ENCODE measurements at places on chromosomes 6 and 20.

DNA sequence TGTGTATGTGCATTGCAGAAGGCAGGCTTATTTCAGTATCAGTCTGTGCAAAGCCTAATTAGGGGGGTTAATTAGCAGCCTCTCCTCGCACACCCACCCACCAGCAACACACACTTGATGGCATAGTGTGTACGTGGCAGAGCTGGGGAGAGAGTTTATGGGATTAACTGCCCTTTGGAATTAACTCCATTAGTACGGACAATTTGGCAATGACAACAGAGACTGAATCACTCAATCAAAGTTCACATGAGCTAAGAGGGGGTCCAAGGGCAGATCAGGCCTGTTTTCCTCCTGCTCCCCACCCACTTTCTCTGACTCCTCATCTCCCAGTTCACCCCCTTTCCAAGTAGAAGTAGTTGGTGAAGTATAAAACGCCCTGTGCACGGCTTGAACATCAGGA, 69.5 kb downstream of the LRFN2 start:
- DNase-seq: no peak

GRCh38 chr6:32638532-32639219, 1.5 kb downstream of the HLA-DQA1 start:
- no peak for DNase-seq

DNA sequence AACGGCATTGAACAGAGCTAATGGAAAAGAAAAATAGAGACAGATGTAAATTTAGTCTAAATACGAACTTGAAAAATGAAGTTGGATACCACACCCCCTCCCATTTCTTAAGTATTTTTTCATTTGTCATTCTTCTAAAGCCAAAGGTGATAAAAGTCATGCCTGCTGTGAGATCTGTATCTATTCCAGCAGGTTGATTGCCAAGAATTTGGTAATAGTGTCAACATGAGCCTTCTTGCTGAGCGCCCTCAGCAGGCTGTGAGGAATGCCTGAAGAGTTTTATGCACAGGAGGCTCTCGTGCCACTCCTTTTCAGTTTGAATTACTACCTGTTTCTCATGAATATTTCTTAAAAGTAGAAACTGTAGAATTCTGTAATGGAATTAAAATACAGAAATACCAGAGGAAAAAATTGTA, 165.4 kb downstream of the QKI start:
- no peak for DNase-seq

DNA sequence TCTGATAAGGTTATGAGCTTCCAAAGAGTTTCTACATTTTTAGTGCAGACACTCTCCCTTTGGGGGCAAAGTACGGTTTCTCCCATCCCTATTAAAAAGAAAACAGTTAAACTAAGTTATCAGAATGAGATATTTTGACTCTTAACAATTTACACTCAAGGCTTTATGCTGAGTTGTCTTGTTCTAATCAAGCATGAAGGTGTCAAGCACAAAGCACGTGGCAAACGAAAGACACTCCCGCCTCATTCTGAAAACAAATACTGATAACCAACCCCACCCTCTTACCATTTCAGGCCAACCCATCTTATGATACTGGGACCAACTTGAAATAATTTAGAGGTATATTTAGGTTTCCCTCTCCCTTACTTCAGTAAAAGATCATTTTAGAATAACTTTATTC, 24.3 kb downstream of the OR14J1 start:
- no peak for DNase-seq

DNA sequence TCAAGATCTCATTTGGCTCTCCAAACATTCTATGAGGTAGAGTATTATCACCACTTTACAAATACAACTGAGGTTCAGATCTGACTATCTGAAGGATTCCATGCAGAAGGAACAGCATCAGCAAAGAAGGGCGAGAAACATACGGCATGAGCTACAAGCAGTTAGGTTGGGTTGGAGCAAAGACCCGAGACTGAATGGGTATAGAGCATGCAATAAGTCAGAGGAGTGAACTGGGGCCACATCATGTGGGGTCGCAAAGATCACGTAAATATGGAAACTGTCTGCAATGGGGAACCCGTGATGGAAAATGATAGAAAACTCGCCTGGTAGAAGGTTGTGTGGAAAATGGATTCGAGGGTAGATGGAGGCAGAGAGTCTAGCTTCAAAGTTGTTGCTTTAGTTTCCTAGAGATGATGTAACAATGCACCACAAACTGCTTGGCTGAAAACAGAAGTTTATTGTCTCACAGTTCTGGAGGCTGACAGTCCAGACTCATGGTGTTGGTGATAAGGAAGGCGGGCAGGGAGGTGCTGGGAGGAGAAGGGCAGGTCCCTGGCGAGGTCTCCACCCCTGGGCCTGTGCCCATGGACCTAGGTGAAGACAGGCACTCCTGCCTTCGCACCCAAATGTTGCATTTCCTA, 44.3 kb upstream of the BCLAF1 start:
- DNase-seq: no peak

- DNase-seq: no peak
Measured at GRCh38 chr20:46899621-46900020, 5.0 kb downstream of the EYA2 start.

GRCh38 chr20:61254881-61255626, 3.0 kb downstream of the CDH4 start:
- DNase-seq: no peak

- DNase-seq: no peak
Measured at GRCh38 chr6:158730541-158730907, 80.7 kb downstream of the SYTL3 start.

DNA sequence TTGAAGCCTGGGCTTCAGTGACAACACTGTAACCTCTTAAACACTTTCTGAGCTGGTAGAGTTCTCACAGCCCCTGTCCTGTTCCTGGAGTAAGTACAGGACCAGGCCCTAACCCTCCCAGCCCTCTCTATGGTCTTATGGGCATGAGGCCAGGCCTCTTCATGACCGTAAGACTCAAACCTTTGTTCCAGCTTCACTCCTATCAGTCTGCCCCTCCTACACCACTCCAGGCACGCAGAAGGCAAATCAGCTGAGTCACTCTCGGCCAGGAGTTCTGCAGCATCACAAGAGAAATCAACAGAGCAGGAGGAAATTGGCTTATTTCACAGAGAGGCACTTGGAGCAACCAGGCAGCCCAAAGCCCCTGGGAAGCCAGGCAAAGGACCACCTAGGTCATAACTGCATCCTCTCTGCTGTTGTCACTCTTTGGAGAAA, 25.3 kb upstream of the CHD6 start:
- no peak for DNase-seq
